ENCODE measurements at places on chromosomes 6 and 20.
A peak's percentile ranks its signal among the peaks of the same experiment; 100 is the strongest.

GRCh38 chr6:119566546-119567260 is 217.1 kb upstream of the MAN1A1 start:
- DNase-seq = no peak

GRCh38 chr20:57584768-57585461 is 24.0 kb downstream of the PCK1 start:
- no peak for DNase-seq

GRCh38 chr6:45185403-45186251 is 142.5 kb upstream of the RUNX2 start:
- DNase-seq = no peak

DNA sequence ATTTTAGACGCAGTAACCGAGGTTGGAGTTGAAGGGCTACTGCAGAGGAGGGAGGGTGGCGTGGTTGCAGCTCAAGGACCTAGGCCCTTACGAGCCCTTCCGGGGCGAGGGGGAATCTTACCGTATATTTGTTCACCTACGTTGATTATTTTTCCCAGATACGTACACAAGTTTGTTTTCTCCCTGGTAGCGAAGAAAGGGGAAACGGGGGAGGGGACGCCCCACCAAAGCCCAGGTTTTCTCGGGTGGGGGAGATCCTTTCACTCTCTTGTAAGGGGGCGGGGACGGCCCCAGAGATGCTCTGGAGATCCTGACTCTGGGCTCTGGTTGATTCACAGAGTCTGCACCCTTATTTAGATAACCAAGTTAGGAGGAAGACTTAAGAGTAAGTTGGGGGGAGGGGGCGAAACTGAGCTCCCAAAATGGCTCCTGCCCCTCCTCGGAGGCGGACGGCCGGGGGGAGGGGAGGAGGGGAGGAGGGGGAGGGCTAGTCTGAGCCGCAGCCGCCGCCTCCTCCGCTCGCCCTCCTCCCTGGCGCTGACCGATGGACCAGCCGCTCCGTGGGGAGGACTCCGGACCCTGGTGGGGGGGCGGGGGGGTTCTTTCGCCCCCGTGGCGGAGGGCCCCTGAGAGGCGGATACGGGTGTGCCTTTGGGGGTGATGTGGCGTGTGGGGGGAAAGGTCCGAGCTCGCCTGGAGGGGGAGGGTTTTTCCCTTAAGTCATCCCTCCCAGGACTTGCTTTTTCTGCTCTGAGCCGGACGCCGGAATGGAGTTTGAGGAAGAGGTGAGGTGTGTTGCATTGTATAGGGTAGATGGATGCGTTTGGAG is 2.2 kb downstream of the BRD2 start:
- peak; percentile 40 for DNase-seq

GRCh38 chr20:40991181-40991889 is 37.3 kb upstream of the TOP1 start:
- no peak for DNase-seq

DNA sequence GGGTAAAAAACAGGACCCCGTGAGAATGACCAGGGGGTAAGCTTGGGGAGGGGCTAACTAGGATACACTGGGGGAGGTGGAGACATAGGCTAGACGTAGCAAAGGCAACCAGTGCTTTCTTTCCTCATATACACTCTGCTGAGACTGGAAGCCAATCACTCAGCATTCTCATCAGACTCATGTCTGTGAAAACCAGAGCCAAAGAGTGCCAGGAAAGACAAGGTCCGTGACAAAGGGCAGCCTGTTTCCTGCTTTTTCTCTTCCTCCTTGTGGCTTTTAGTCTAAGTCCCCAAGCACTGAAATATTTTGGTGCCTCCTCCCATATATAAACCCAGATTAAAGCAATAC is 97.9 kb upstream of the NEDD9 start:
- no peak for DNase-seq

DNA sequence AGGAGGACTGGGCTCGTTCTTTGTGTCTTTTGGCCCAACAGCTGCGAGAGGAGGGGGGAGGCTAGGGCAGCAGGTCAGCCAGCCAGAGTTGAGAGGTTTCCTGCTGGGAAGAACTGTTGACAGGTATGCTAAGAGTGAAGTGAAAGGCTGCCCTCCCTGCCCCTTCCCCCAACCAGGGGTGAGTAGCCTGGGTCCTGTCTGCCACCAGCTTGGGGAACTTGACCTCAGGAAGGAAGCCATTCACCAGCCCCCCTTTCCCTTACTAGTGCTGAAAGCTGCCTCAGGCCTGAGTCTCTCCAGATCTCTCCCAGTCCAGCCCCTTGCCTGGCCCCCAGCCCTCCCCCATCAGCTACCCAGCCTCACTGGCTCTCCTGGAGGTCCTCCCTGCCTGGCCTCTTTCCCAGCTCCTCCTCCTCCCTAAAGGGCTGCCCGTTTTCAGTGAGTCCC is 20.7 kb upstream of the ZNF76 start:
- DNase-seq = no peak

DNA sequence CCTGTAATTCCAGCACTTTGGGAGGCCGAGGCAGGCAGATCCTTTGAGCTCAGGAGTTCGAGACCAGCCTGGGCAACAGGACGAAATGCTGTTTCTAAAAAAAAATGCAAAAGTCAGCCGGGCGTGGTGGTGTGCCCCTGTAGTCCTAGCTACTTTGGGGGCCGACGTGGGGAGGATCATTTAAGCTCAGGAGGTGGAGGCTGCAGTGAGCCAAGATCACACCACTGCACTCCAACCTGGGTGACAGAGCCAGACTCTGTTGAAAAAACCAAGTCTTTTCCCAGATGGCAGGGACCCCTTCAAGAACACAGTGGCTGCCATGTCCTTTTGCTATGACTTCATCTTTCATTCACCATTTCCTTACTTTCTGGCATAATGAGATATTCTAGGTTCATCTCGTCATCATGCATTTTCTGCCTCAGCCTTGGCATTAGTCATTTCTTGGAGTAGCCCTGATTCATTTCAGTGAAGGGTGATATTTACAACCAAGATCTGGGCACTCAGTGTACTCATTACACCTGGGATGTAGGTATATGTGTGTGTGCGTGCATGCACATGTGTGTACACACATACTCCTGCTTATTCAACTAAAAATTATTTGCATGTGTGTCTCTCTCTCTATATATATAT is 61.4 kb upstream of the TOX2 start:
- DNase-seq = no peak

- peak; percentile 65 for DNase-seq
Measured at GRCh38 chr6:142692942-142693341, 252.0 kb downstream of the HIVEP2 start.

DNA sequence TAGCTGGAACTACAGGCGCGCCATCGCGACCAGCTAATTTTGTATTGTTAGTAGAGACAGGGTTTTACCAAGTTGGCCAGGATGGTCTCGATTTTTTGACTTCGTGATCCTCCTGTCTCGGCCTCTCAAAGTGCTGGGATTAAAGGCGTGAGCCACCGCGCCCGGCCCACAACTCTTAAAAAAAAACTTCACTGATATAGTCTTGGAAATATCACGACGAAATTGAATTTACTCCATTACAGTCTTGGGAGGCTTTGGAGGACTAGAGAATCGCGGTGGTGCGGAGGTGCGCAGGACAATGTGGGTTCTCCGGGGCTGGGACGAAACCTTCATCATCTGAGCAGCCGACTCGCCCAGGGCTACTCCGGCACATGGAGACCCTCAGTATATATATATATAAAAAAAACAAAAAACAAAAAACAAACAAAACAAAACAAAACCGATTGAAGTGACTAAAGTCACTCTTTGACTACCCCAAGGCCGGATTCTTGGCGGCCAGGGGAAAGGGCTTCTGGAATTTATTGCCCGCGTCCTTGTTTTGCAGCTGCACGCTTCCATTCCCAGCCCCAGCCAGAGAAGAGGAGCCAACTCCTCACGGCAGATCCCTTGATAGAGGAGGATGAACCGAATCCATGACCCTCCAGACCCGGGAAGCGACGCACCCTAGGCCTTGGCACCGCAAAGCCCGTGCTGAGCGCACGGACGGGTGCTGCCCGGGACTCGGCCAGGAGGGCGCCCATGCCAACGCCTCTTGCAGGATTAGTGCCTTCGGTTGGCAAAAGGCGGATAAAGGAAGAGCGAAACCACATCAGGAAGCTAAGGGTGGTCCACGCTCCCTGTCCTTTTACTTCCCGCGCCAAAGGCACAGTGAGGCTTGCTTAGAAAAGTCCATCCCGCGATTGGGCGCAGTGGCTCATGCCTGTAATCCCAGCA is 1.7 kb upstream of the GCM2 start:
- DNase-seq = no peak

DNA sequence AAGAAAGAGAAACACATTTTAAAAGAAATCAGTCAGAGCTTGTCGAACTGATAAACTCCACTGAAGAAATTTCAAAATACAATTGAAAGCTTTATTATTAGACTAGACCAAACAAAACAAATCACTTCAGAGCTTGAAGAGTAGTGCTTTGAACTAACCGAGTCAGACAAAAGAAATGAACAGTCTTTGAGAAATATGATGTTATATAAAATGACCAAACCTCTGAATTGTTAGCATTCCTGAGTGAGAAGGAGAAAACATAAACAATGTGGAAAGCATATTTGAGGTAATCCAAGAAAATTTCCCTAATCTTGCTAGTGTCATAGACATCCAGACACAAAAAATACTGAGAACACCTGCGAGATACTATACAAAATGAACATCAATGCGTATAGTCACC is 13.2 kb upstream of the CST4 start:
- DNase-seq = no peak

- peak; percentile 59 for DNase-seq
Measured at GRCh38 chr20:6765469-6766058, 1.9 kb upstream of the BMP2 start.

Data from NCI-H1694 (cell line).